Activated CD8-positive, alpha-beta memory T cell treated with anti-CD3 and anti-CD28 coated beads, Interleukin-2, amount 10 ng/mL, durations not matched to agents 7 days and 5 days (primary cell): ENCODE measurements at places on chromosomes 11 and 22.
A peak's percentile ranks its signal among the peaks of the same experiment; 100 is the strongest.

DNA sequence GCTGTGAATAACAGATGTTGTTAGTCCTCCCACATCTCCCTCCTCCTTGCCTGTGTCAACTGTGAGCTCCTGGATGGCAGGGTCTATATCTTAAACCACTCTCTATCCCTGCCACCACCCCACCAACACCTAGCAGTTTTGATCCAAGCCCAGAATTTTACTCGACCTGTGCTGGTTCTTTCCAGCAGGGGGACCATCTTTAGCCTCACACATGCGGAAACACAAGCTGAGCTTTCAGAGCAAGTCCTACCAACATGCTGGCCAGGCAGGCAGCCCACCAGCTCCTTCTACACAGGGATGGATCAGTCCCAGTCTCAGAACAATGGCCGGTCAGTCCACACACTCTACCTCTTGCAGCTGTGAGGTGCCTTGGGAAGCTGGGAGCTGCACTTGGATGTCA lies 231.5 kb downstream of the NXPE2 start:
- no peak for DNase-seq

- no peak for DNase-seq
Measured at GRCh38 chr11:35525501-35526175, at the start of gene PAMR1. Gene PAMR1 (minus strand): TSS chr11:35525616. CDS start chr11:35525585, 31 bp downstream.

- DNase-seq, result no peak
Measured at GRCh38 chr11:112836256-112836602, 125.0 kb upstream of the NCAM1 start.

DNA sequence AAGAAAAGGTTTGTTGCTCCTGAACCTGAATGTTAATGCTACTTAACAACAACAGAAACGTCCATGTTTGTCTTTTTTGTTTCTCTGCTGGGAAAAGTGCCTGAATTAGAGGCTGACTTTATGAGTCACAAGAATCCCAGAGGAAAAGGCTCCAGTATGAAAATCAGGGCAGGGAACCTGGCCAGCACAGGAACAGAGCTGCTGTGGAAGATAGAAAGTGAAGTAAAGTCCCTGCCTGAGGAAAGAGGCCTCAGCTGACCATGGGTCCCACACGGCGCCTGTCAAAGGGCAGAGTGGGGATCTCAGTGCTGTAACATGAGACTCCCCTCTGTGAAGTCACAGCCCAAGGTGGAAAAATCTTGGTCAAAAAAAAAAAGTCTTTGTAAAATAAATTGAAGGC lies 632.3 kb upstream of the CCDC90B start:
- DNase-seq, result no peak

DNA sequence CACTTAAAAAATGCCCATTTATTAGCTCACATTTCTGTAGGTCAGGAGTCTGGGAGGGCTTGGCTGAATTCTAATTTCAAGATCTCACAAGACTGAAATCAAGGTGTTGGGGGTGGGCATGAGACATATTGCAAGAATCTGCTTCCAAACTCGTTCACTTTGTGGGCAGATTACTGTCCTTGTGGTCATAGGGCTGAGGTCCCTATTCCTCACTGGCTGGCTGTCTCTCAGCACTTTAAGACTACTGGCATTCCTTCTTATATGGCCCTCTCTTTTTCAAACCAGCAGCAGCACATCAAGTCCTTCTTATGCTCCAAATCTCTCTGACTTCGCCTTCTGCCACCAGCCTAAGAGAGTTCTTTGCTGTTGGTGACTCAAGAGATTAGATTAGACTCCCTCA lies 27.8 kb upstream of the MYOD1 start:
- DNase-seq, result no peak

DNA sequence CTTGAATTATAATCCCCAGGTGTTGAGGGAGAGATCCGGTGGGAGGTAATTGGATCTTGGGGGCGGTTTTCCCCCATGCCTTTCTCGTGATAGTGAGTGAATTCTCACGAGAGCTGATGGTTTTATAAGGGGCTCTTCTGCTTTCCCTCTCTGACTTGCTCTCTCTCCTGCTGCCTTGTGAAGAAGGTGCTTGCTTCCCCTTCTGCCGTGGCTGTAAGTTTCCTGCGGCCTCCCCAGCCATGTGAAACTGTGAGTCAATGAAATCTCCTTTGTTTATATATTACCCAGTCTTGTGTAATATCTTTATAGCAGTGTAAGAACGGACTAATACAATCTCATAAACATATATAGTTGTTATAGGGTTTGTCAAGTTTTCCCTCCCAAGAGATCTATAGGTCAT lies 32.8 kb downstream of the KCNE3 start:
- no peak for DNase-seq

- DNase-seq, result no peak
Measured at GRCh38 chr11:124174001-124174583, 9.1 kb upstream of the OR10D3 start.

DNA sequence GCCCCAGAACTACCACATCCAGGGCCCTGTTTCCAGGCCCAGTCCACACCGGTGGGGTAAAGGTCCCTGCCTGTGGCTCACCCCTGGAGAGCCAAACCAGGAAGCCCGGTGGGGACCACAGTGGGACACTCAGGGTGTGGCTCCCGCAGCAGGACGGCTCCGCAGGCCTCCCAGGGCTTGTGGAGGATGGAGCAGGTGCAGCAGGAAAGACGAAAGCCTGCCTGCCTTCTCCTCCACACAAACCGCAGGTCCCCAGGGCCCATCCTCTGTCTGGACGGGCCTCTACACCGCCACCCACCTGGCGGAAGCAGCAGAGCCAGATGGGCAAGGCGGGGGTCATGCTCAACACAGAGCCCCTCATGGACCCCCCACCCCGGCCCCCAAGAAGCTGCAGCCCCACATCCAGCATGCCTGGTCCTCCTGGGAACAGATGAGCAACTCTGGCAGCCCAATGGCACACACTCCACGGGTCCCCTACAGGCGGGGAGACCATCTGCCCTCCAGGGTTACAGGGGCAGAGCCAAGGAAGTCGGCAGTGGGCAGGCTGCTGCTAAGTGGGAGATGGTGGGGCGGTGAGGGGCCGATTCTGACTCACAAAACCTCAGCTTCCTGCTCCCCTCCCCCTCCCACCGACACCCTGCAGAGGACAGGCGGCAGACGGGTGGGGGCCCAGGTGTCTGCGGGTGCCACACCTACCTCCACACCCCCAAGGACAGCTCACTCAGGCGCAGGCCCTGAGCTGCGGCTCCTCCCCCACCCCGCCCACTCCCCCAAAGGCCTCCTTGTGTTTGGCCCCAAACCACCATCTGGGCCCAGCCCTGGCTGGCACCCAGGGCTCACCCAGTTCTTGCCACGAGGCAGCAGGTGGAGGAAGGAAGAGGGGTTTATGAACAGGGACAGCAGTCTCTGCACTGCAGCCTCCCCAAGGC lies 5.2 kb downstream of the SBF1 start:
- peak; percentile 99 for DNase-seq

- DNase-seq, result no peak
Measured at GRCh38 chr11:24965748-24966147, 468.9 kb downstream of the LUZP2 start.

DNA sequence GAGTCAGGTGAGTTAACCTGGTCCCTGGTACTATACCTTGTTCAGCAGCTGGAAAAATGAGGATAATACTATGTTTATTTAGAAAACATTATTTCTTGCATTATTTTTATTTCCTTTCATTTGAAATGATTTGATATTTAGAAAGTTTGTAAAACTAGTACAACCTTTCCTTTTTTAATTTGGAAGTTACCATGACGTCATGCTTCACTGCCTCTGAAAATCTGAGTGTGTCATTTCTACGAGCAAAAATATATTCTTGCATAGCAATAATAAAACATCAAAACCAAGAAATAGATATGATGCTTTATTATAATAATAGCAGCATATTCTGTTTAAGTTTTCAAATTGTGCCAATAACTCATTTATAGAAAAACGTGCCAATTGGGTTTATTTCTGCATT lies 1445.0 kb upstream of the RAG2 start:
- DNase-seq, result no peak

GRCh38 chr22:20583471-20583922 lies 76.1 kb downstream of the MED15 start:
- DNase-seq, result no peak
